ENCODE measurements at places on chromosomes 11 and 22.
A peak's percentile ranks its signal among the peaks of the same experiment; 100 is the strongest.

DNA sequence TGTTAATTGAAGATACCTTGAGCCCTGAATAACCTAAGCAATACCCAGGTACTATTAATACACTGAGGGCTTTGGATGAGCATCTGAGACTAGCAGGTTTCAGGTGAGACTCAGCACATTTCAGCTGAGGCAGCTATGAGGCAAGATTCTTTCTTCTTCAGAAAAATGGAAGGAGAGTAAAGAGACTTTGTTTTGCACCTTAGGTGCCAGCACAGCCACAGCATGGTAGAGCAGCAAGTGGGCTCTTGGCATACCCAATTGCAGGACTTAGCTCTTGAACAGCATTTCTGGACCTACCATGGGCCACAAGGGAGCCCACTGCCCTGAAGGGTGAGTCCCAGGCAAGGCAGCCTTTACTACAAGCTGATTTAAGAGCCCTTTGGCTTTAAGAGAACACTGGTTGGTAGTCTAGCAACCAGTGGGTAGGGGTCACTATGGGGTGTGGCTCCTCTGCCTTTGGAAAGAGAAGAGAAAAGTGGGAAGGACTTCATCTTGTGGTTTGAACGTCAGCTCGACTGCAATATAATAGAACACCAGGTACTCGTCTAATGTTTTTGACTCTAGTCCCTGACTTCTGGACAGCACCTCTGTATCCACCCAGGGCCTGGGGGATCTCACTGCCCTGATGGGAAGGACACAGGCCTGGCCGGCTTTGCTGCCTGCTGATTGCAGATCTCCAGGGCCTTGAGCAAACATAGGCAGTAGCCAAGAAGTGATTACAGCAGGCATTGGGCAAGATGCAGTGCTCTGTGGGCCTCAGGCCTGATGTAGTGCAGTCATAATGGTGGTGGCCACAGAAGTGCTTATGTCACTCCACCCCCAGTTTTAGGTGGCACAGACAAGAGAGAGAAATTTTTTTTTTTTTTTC, 73.3 kb downstream of the GLYATL1 start:
- DNase-seq: no peak

DNA sequence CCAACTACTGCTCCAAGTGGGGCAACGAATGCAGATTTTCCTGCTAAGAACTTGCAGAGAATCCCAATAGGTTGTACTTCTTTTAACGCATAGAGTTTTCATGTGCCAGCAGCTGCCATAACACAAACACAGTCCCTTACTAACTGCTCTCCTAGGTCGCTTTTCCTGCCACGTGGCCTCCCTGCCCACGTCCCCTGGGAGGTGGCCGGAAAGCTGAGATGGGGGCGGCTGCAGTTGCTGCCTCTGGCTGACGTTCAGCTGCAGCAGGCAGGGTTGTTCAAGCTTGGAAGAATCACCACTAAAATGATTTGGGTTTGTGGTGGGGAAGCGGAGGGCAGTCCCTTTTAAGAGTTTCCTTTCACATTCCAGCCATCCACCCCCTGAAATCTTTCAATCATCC, 39.3 kb downstream of the ZNF202 start:
- no peak for DNase-seq

GRCh38 chr22:46472722-46473016, 64.8 kb downstream of the CELSR1 start:
- DNase-seq: no peak

DNA sequence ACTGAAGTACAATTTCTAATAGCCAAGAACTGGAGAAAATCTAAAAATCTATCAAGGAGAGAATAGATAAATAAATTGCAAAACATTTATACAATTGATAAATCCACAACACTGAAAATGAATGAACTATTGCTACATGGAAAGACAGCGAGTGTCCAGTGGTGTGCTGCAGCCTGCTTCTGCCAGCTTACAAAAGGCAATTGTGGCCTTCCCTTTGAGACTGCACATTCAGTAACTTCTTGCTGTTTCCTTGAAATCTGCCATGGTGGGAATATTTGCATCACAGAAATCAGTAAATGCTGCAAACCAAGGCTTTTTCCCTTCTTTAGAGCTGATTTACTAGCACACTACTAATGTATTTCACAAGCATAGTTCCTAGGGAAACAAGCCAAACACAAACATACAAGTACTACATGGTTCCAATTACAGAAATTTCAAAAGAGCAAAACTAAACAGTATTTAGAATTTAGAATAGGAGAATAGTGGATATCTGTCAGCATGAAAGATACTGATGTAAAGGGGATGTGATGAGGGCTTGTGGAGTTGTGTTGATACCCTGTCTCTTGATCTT, 76.9 kb upstream of the TRIM77 start:
- no peak for DNase-seq

GRCh38 chr11:12137005-12137690, 26.8 kb downstream of the MICAL2 start:
- DNase-seq: no peak

GRCh38 chr11:127451861-127452260, 451.3 kb upstream of the KIRREL3 start:
- no peak for DNase-seq

DNA sequence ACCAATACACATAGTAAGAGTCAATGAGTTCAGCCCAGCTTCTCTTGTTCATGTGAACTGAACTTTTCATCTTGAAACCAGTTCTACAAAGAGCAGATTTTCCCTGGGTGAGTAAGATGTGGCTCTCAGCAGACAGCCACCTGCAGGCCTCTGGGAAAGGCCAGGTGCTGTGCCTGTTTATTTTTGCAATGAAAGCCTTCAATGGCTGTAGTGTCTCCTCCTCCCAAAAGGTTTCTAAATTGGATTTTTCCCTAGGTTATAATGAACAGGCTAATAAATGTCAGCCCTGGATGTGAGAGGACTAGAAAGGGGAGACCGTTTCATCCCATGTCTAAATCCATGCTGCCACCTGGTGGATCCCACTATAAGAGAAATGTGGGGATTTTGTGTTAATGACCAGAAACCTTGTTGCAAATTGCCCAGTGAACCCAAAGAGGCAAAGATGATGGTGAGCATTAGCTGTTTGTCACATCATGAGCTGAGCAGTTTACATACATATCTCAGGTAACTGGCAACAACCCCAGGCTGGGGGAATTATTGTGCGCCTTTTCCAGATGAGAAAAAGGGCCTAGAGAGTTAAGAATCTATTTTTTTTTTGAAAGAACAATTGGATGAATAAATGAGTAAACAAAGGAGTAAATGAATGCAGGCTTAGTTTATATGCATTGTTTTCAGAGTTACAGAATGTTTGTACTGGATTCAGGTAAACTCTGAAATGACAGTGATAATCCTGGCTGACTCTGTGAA, 12.7 kb downstream of the C11orf91 start:
- no peak for DNase-seq

DNA sequence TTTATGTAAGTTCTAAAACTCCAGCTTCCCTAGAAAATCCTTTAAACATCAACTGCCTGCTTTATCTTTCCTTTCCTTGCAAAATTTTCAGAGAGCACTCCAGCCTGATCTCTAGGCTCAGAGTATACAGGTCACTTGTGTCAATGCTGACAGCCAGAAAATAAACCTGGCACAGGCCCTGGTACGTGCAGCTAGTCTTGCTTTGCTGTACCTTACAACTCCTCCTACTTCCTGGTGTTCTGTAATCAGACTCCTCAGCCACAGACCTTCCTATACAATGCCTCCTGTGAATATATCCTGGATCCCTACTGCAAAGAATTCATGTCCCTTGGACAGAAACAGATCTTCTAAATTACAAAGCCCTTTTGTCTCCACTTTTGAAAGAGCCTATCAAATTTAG, 24.2 kb upstream of the TMEM123 start:
- DNase-seq: peak; percentile 12

DNA sequence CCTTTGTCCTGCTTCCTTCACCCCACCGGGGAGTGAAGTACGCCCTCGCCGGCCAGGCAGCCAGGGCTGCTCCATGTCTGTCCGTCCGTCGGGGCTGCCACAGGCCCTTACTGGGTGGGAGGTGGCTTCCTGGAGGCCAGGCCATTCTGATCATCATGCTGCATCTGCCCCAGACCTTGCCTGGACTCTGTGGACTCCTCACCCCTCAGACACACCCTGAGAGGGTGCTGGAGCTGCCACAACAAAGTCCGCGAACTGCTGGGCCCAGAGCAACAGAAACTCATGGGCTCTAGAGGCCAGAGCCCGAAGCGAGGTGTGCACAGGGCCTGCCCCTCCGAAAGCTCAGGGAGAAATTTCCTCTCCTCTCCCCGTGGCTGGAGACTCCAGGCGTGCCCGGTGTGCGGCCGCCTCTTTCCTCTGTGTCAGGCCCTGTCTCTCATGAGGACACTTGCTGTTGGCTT, 124.2 kb downstream of the KCNQ1OT1 start:
- no peak for DNase-seq
